NCI-H1930 (cell line): ENCODE measurements at places on chromosomes 16 and 17.

GRCh38 chr17:71980171-71980570, 140.6 kb upstream of the SOX9 start:
- DNase-seq, result no peak

- DNase-seq, result no peak
Measured at GRCh38 chr17:76561332-76561731, 21.5 kb downstream of the PRCD start.

DNA sequence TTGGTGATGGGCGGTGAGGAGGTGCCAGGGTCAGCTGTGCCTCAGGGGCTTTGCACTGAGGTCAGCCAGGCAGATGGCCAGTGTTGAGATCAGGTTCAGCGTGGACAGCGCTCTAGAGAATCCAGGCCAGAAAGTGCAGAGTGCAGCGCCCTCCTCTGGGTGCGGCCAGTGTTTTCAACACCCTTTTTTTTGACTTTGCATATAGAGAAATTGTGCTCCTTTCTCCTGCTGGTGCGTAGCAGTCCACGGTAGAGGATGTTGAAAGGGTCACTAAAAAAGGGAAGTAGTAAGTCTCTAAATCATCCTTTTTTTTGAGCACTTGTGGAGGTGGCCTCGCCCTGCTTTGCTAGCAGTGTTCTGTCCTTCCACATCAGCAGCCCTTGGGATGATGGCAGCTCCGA, 53.9 kb downstream of the BANP start:
- no peak for DNase-seq

DNA sequence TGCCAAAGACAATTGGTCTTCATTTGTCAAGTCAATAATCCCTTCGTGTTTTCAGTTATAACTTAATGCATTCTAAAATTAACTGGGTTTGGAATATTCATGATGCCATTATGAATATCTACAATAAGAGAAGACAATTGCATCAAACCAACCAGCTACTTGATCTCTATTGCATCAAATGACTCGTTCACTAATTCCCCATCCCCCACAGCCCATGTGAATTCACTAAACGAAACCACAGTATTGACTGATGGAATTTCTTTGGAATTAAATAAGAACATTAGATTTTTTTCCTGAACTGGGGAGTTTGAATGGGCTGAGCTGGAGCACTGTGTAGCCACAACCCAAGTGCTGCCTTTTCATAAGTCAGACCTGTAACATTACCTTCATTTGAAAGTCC, 65.3 kb downstream of the HS3ST3B1 start:
- no peak for DNase-seq

DNA sequence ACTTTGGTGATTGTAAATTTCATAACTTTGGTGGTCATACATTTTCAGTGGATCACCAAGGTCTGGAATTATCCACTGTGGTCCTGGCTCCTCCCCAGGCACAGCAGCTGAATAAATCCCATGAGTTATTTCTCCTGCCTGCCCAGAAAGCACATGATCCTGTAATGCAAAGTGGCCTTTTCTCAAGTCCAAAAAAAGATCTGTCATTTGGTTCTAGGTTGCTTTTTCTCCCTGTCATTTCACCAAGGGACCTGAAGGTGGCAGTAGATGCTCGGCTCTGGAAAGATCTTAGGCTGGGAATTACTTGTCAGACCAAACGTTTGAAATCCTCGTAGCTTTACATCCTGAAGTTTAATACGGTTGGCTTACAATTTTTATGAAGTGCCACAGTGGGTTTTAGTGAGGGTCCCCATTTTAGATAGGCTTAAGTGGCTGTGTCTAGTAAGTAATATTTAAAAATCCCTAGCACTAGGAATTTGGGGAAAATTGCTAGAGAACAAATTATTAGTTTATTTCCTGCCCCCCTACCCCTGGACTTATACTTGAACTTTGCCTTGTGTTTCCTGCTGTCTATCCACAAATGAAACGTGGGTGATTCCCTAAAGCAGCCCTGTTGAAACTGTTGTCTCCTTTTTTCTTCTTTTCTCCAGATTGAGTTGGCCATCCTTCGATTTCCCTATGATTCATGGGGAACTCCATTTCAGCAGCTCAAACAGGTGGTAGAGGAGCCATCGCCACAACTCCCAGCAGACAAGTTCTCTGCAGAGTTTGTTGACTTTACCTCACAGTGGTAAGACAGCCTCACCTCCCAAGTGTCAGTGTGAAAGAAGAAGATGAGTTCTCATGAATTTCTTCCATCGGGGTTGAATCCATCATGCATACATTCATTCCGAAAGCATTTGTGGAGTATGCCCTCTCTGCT, 111.7 kb downstream of the MAP2K6 start:
- peak; percentile 25 for DNase-seq

GRCh38 chr17:10798332-10798749, 5.6 kb downstream of the TMEM238L start:
- no peak for DNase-seq

GRCh38 chr16:1279945-1280589, 24.2 kb downstream of the TPSD1 start:
- DNase-seq, result no peak

GRCh38 chr17:65198653-65199382, 61.6 kb downstream of the RGS9 start:
- DNase-seq, result peak; percentile 25

- DNase-seq, result no peak
Measured at GRCh38 chr17:74790161-74791058, 14.3 kb upstream of the NAT9 start.

DNA sequence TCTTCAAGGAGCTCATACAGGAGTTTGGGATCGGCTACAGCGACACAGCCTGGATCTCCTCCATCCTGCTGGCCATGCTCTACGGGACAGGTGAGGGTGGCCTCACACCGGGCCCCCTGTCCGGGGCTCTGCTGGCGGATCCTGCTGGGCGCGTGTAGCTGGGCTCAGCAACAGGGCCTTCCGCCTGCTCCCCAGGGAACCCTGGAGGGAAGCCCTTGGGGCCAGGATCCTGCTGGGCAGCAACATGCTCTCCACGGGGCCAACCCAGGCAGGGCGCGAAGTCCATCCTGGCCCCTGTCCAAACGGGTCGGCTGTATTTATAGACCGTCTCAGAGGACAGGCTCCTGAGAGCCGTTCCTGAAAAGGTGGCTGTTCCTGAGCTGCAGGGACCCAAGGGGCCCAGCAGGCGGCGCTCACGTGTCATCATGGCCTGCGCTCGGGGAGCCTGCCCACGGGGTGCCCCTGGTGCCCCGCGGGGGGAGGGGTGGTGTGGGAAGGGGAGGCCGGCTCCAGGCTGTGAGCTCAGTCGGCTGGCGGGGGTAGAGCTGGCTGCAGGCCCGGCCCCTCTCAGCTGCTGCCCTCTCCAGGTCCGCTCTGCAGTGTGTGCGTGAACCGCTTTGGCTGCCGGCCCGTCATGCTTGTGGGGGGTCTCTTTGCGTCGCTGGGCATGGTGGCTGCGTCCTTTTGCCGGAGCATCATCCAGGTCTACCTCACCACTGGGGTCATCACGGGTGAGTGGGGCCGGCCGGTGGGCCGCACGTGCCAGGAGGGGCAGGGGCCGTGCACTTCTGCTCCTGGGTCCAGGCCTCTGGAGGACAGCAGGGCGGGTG, 7.5 kb downstream of the SLC16A3 start:
- DNase-seq, result peak; percentile 38

DNA sequence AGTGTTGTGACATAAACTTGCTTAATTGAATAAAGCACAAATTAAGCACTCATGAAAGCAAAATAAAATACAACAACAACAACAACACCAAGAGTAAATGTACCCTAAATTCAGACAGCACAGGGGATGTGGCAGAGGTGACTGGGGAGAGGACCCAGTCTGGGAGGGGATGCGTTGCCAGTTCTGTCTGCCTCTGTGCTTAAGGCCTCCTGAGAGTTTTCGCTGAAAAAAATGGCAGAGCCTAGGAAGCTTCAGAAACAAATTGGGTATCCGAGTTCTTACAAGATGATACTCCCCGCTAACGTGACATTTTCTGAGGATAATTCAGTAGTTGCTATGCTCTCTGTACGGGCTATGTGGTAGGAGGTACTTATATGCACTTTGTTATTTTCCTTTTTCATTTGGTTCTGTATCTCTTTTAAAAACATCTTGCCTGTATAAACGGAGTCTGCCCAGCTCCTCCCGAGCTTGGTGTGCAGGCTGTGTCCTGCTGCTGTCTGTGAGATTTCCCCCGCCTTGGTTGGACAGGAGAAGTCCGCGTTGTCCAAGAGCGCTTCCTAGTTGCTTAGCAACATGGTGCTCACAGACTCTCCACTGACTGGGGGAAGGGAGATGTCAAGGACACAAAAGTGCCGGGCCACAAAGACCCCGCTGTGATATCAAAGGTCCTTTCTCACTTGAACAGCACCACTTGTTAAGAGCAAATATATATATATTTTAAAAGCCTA, 134.2 kb upstream of the CPHXL start:
- DNase-seq, result no peak

- no peak for DNase-seq
Measured at GRCh38 chr17:9225305-9226101, 204.2 kb downstream of the NTN1 start.

GRCh38 chr17:31758646-31759045, 100.4 kb downstream of the COPRS start:
- DNase-seq, result no peak

DNA sequence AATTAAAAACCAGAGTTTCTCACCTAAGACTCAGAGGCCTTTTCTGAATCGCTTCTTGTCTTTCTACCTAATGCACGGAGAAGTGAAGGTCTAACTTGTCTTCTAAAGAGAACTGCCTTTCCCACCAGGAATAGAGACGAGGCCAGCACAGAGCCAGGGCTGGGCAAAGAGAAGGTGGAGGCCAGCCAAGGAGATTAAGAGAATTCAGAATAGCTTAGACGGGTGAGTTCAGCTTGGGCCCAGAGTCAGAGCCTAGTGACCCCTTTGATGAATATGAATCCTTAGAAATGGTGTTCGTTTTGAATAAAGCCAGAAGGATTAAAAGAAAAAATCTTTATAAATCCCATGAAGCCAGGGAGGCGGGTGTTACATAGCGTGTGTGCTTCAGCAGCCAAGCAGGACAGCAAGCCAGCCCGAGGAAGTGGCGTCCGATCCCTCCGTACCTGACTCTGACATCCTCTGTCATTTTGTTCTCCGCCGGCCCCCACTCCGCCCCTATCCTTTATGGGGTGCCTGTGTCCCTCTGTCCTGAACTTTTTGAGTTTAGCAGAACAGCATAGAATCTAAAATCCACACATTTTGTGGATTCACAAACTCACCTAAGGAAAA, 7.4 kb downstream of the GSG1L2 start:
- DNase-seq, result no peak

- DNase-seq, result no peak
Measured at GRCh38 chr16:49940464-49941224, 84.4 kb upstream of the CNEP1R1 start.

DNA sequence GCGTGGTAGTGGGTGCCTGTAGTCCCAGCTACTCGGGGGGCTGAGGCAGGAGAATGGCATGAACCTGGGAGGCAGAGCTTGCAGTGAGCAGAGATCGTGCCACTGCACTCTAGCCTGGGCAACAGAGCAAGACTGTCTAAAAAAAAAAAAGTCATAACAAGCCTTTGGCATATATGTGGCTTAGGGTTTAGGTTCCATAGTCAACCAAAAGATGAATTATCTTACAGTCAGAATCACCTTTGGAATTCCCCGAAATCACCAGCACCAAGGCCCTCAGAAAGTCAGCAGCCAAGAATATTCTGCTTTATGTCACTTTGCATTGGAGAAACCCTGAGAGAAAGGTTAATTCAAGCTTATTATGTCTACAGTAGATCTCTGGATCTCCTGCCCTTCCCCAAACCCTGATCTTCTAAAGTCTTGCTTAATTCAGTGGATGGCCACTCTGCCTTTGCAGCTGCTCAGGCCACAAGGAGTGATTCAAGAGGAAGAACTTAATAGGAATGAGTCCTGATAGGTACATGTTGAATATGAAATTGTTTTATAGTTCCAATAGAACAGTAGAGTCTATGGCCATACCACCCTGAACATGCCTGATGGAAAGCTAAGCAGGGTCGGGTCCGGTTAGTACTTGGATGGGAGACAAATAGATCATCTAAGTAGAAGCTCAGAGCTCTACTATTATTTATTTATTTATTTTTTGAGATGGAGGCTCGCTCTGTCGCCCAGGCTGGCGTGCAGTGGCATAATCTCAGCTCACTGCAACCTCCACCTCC, 196.0 kb upstream of the CACNG5 start:
- no peak for DNase-seq

DNA sequence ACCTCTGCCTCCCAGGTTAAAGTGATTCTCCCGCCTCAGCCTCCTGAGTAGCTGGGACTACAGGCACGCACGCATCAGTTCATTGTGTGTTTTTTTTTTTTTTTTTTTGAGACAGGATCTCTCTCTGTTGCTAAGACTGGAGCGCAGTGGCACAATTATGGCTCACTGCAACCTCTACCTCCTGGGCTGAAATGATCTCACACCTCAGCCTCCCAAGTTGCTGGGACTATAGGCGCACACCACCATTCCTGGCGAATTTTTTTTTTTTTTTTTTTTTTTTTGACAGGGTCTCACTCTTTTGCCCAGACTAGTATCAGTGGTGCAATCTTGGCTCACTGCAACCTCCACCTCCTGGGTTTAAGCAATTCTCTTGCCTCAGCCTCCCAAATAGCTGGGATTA, 17.8 kb upstream of the RAPGEFL1 start:
- no peak for DNase-seq

- no peak for DNase-seq
Measured at GRCh38 chr17:49341356-49341755, 20.7 kb downstream of the ZNF652 start.

DNA sequence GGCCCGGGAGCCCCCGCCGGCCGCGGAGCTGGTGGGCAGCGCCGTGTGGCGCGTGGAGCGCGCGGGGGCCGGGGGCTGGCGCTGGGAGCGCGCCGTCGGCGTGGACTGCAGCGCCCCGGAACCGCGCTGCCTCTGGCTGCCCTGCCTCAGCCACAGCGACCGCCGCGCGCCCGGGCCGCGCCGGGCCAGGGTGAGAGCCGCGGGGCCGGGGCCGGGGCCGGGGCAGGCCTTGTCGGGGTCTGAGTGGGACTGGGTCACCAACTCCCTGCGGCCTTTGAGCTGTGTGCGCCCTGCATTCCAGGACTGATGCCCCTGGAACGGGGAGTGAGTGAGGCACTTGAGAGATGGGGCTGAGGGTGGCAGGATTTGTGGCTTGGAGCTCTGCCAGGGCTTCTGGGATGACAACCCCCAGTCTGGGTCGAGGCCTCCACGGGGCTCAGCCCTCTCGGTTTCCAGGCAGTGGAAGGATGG, 25.7 kb downstream of the ARHGAP23 start:
- DNase-seq, result no peak

GRCh38 chr16:11224096-11224893, 31.7 kb downstream of the SOCS1 start:
- no peak for DNase-seq
